ENCODE measurements at places on chromosomes 6 and 20. TPM values are rescaled to one million over a fixed set of nuclear protein-coding genes. Genes with fewer than 3 reads are reported as not detected.

DNA sequence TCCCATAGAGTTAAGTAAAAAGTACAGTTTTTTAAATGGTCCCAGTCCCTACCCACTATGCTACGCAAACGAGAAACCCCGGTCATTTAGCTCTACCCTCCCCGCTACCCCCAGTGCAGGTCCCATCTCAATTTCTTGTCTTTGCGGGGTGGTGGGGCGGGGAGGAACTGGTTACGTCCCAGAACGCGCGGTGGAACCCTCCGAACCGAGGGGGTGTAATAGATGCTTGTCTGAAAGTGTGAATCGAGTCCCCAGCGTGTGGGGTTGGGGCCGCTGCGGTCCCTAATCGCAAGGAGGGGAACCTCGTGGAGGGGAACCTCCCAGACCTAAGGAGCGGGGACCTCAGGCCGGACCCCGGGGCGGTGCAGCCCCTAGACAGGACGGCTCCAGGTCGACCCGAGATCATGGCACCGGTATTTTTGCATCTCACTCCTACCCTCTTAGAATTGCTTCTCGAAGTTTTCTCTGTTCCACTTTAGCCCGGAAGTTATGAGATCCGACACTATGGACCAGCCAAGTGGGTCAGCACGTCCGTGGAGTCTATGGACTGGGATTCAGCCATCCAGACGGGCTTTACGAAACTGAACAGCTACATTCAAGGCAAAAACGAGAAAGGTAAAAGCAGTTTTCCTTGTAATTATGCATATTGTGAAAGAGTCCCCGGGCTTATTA lies 779 bp downstream of the HEBP2 start:
- DNase-seq = peak; percentile 28

SOBP gene
- total RNA-seq = 2.6 TPM

DNA sequence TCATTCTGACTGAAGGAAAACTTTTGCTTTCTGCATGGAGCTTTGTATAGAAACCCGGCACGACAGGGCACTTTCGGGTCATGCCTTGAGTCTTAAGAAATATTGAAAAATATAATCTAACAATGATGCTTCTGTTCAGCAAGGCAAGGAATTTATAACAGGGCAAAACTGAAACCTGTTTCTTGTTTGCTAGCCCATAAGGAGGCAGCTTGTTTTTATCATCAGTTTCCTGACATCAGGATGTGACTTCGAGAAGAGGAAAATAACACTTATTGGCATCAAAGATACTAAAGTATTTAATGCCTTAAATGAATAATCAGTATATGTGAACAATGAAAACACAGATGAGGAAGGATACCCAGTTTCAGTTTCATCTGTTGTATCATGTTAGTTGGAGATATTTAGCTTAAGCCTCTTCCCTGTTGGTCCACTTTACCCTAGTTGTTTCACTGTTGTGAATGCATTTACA lies 146.5 kb downstream of the CDKAL1 start:
- no peak for DNase-seq

NOP56 gene
- 141 TPM for total RNA-seq

LHFPL5 gene
- not detected for total RNA-seq

HLA-DRB5 gene
- total RNA-seq = not detected

GRCh38 chr20:3313683-3314065 lies 74.7 kb upstream of the SLC4A11 start:
- DNase-seq = no peak

KCNG1 gene
- 0.88 TPM for total RNA-seq

DNA sequence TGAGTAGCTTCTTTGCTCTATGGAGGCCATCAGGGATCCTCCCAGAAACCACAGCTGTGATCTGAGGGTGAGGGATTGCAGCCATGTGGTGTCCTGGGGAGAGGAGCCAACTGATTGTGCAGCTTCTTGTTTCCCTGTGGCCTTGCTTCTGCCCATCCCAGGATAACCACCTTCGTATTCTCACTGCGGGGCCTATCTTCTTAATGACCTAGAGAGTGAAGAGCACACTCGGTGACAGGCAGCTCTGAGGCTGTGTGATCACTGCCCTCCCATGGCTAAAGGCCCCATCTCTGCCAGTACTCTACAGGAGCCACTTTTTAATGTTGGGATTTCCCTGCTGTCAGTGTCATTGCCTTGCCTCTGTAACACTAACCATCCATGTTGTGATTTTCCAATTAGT lies 5.3 kb upstream of the RAET1L start:
- no peak for DNase-seq

GRCh38 chr6:105321207-105321606 lies 81.7 kb downstream of the PREP start:
- no peak for DNase-seq

- no peak for DNase-seq
Observed at GRCh38 chr6:159819932-159820640, 20.0 kb downstream of the PNLDC1 start.

RAD21L1 gene
- not detected for total RNA-seq

ETV7 gene
- not detected for total RNA-seq

MUC22 gene
- total RNA-seq = not detected
